Stimulated activated CD8-positive, alpha-beta memory T cell treated with anti-CD3 and anti-CD28 coated beads, Interleukin-7, amount 100 ng/mL, for 1 hour (primary cell): ENCODE measurements at places on chromosomes 5 and 9.

GRCh38 chr5:59169081-59169767 is 586.3 kb downstream of the RAB3C start:
- no peak for DNase-seq

DNA sequence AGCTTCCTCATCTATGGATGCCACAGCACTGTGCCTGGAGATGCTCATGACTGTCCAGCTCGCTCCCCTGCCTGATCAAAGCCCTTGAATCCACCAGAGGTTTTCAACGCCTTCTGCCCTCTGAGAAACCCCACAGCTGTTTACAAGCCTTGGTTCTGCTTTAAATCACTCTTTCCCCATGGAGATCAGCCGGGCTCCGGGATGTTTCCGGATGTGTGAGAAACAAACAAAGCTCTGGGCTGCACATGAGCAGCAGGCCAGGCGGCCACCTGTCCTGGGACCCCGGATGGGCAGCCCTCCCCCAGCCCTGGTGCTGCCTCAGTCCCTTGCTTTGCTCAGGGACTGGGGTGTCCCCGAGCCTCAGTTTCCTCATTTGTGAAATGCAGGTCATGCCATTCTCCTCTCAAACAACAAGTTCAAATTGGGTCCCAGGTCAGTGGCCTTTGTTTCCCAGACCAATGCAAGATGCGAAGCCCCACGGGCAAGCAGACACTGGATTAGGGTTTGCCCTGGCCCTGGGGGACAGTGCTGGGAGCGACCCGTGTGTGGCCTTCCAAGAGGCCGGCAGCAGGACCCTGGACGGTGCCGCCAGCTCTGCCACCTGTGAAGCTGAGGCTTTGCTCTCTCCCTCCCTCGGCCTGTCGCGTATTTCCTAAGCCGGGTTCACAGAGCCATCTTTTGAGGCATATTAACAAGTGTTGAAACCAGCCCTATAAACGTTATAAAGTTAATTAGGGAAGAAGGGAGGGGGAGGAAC is 42.4 kb upstream of the PHYKPL start:
- no peak for DNase-seq

GRCh38 chr5:56684159-56684558 is 131.2 kb upstream of the MAP3K1 start:
- DNase-seq: no peak

- no peak for DNase-seq
Observed at GRCh38 chr5:60583616-60584015, 116.3 kb downstream of the DEPDC1B start.

- no peak for DNase-seq
Observed at GRCh38 chr5:36438765-36439561, 137.3 kb upstream of the RANBP3L start.

DNA sequence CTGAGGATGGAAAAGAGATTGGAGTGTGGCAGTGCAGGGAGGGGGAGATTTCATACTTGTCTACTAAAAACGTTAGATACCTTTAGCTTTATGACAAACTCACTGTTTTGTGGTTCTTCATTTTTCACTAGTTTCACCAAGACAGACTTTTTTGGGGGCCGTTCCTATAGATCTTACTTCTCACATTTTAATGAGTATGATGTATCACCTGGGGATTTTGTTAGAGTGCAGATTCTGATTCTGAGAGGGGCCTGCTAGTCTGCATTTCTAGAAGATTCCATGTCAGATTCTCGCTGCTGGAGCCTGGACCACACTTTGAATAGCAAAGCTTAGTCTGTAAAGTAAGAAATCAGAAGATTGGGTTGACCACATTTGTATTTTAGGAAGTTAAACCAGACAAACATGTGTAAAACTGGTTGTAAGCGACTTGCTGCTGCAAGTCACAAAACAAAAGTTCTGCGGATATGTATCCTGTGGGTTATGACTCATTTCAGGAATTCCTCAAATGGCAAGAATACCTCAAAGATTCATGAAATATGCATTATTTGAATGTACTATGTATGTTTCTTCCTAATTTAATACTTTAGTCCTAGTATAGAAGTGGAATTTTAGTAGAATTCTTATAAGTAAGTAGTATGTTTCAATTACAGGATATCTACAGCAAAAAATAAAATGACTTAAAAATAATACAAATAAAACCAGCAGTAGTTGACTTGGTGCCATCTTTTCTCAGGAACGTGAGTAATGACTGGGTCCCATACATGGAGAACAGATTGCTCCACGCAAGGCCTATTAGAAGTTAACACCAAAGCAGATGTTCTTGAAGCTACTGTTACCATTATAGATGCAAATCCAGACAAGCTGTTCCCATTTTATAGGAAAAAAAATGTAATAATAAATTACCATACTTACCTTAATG is 27.8 kb downstream of the NFIL3 start:
- no peak for DNase-seq

DNA sequence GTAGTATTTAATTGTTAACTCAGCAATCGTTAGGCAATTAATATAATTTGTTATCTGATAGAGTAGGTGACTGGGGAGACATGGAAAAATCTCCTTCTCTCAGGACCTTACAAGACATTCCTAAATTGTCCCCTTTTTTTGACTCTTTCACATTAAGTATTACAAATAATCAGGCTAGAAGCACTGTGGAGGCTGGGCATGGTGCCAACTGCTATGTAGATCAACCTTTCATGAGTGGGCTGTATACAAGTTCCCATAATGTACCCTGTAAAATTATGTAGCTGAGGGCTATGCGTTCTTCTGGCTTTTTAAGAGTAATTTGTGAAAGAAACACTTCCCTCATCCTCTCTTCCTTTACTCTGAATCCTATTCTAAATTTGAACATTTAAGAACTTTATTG is 140.2 kb downstream of the NFIB start:
- DNase-seq: no peak

- DNase-seq: no peak
Observed at GRCh38 chr9:97741947-97742346, 44.8 kb upstream of the XPA start.
